ENCODE measurements at places on chromosomes 4 and X.

GRCh38 chr4:103156106-103156505 is 42.0 kb downstream of the CENPE start:
- no peak for DNase-seq

GRCh38 chr4:64105903-64106302 is 303.3 kb downstream of the TECRL start:
- no peak for DNase-seq

DNA sequence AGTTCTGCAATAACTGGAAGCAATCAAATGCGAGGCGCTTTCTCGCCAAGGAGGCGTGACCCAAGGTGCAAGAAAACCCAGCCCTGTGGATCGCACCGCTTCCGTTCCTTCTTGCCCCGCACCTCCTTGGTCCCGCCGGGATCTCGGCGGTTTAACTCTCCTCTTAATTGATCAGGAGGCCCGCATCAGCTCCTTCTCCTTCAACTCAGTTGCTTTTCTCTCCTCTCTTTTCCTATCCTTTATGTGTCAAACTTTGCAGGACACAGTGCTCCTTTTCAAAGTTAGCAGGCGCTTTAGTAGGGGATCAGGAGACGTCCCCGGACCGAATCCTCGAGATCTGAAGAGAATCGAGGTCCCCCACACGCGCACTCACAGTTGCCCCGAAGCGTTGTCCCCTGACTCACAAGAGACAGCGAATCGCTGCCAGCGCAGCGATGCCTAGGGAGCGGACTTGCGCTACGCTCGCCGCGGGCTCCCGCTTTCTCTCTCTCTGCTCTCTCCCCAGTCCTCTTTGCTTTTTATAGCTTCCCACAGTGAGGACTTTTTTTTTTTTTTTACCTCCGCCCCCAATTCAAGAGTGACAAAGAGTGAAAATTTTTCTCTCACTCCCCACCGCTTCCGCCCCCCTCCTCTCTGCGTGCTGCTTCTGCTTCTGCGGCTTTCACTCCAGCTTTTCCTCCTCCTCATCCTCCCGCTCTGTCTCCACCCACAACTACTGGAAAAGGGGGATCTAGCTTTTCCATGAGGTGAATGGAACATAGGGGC is at the start of gene DKK2:
Gene DKK2, minus strand, starts transcription at position 495 of the 765 bp plus-strand sequence. CDS start 722 bp downstream, outside the sequence.
- peak; percentile 16 for DNase-seq

DNA sequence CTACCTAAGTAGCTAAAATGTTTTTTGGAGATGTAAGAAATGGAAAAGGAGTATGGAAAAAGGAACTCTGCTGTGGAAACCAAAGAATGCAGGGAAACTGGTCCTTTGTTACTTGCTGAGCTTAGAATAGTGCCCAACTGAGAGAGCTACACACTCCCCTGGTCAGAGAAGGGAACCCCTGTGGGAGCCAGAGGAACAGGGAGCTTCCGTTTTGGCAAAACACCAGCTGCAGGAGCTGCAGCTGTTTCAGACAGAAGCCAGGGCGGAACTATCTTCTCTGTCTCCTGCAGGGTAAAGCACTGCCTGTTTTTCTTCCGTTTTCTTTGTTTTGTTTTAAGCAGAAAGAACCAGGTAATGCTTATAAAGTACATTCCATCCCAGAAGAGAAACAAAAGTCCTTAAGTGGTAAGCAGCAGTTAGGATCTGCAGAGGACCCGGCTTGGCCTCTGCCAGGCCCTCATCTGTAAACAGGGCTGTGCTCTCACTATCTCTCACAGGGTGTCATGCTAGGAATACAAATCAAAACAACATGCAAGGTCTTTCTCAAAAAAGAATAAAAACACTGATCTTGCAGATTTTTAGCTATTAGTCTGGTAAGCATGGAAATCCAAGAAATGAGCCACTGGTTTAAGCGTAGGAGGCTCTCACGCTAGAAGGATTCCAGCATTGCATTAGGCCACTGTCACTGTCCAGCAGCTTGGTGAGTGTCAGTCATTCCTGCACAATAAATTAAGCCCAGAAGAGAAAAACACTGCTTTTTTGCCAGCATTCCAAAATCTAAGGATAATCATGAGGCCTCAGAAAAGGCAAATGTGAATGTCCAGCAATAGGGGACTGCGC is 76.1 kb downstream of the CHST7 start:
- no peak for DNase-seq

- DNase-seq: peak; percentile 51
Observed at GRCh38 chrX:87525771-87526229, 8.2 kb downstream of the KLHL4 start.

Measured in kidney tubule cell (primary cell).